ENCODE measurements at places on chromosomes 12 and 14.

DNA sequence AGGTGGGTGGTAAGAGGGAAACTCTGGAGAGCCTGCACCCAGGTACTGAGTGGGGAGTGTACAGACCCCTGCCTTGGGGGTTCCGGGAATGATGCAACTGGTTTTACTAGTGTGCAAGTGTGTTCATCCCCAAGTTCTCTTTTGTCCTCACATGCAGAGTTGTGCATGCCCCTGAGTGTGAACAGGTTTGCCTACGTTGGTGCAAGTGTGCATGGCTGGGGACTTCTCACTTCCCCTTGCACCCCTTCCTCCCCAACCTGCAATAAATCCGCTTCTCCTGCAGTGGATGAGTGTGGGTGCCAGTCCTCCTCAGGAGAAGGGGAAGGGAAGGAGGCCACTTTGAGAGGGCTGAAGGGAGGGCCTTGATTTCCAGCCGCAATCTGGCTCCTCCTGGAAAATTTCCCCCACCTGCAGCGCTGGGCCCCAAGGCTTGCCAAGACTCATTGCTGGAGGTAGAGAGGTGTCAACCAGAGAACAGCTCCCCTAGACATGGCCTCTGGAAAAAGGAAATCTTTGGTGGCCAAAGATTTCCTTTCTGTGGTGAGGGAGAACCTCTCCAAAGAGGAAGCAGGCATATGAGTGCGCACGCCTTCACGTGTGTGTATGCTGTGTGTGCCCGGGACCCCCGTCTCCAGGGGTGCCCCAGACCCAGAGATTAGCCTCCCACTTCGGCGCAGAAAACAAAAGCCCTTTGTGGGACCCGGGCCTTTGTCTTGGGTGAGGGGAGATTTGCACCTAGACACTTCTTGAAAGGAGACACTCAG lies 5.5 kb downstream of the AQP2 start:
- no peak for DNase-seq

- DNase-seq = no peak
Measured at GRCh38 chr14:75539162-75539560, 16.9 kb downstream of the BATF start.

- DNase-seq = peak; percentile 55
Measured at GRCh38 chr14:90903101-90903500, 86.9 kb upstream of the TTC7B start.

- DNase-seq = peak; percentile 34
Measured at GRCh38 chr12:27013611-27014084, 536 bp downstream of the TM7SF3 start.

DNA sequence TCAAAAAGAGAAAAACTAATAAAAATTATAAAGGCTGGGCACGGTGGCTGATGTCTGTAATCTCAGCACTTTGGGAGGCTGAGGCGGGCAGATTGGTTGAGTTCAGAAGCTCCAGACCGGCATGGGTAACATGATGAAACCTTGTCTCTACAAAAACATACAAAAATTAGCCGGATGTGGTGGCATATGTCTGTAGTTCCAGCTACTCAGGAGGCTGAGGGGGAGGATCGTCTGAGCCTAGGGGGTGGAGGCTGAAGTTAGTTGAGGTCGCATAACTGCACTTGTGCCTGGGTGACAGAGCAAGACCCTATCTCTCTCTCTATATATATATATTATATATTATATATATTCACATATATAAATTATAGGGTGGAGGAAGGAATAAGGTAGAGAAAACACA lies 32.5 kb upstream of the ANO2 start:
- DNase-seq = no peak

GRCh38 chr12:28817524-28817923 lies 331.6 kb upstream of the FAR2 start:
- no peak for DNase-seq

- DNase-seq = no peak
Measured at GRCh38 chr12:569091-569676, 94.1 kb downstream of the NINJ2 start.

DNA sequence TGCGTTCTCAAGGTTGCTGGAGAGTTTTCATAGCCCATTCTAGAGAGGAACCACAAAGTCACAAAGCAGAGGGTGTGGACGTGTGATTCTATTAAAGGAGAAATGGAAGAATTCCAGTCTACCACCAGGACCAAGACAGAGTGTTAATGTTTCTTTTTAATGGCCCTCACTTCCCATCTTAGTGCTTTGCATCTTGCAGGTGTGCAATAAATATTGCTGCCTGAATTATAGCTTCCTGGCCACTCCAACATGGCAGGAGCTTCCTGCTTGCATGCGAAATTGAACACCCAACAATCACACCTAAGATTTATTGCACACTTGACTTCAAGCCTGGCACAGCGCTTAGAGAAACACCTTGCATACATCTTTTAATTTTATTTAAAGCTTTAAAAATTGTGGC lies 22.4 kb upstream of the PPP1CC start:
- DNase-seq = no peak

GRCh38 chr12:6699259-6699988 lies 1.2 kb downstream of the PIANP start:
- no peak for DNase-seq

DNA sequence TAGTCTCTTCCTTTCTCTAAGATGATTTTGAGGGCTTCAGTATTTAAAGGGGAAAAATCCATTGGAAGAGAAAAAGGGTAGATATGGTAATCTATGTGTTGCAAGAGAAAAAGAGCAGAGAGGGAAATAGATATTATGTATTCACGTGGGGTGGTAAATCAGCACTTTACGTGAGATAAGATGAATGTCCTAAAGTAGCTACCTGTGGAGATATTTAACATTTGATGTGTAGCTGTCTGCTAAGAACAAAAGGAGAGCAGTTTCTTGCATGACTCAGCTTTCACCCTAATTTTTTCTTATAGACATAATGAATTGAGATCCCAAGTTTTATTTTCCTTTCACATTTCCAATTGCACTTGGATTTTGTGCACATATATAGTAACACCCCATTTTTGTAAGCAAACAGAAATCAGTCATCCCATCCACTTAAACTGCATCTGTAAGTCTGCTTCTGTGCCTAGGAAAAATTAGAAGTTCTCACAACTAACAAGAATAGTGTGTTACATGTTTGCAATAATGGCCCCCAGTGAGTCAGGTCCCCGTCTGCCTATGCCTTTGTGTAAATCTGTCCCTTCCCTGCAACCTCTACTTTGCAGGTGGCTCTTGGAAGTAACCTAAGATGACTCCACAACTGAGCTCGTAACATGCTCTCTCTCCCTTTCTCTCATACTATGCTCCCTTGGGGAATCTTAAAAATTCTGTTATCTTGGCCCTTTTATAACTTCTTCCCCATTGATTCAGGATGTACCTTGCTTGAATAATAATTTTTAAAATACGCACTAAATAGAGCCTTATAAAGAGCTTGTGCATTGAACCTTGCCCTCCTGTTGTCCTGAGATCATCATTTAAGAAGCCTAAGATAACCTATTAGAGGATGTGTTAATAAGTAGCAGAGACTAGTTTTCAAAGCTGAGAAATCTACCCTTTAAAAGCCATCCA lies 3.7 kb downstream of the TMTC3 start:
- no peak for DNase-seq

DNA sequence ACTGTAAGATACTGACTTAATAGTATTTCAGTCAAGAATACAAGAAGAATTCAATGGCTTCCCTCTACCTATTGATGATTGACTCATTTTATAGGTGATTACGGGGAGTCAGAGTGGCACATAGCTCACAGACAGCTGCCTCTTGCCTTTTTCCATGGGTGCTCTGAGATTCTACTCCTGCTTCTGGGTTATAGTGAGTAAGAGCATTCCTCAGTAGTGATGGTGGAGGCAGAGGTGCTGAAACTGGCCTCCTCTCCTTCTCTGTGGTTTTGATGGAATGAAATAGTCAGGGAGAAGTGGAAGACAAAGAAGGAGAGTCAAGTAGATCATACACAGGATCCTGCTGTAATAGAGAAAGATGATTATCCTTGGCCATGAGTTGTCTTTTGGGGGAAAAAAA lies 438.2 kb upstream of the FAR2 start:
- peak; percentile 91 for DNase-seq

- no peak for DNase-seq
Measured at GRCh38 chr14:103317251-103317650, 16.8 kb upstream of the EIF5 start.

DNA sequence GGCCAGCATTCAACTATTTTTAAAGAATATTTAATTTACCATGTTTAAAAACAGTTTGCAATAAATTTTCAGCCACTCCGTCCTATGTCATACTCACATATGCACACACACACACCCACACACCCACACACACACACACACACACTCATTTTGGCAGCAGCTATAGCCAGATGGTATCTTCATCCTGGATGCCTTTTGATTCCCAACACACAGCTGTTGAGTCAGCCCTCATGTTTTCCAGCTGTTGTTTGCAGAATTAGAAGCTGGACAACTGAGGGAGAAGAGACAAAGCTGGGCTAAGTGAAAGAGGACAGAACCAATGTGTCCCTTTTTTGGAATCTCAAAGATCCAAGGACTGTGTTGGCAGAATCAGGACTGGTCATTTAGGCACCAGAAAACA lies 80.0 kb upstream of the EGLN3 start:
- DNase-seq = peak; percentile 89

GRCh38 chr12:163406-163986 lies 50.5 kb downstream of the SLC6A12 start:
- DNase-seq = no peak

GRCh38 chr12:118377021-118377883 lies 897 bp downstream of the SUDS3 start:
- DNase-seq = no peak

DNA sequence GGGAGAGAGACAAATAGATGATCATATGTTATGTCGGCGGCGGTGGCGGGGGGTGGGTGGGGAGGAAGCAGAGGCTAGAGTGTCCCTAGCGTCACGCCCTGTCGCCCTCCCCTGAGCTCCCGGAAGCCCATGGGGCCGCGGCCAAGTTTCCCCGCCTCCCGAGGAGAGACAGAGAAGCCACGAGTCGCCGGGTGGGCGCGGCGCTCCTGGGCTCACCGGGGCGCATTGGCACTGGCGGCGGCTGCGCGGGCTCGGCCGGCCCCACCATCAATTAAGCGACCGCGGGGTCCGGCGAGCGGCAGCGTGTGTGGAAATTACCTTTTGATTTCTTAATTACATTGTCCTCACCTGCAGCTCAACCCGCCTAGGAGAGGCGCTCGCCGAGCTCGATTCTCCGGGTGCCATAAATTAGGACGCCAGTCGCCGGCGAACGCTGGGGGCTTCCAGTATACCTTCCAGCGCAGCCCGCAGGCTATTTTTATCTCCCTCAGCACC lies 119.9 kb upstream of the LHX5 start:
- no peak for DNase-seq

DNA sequence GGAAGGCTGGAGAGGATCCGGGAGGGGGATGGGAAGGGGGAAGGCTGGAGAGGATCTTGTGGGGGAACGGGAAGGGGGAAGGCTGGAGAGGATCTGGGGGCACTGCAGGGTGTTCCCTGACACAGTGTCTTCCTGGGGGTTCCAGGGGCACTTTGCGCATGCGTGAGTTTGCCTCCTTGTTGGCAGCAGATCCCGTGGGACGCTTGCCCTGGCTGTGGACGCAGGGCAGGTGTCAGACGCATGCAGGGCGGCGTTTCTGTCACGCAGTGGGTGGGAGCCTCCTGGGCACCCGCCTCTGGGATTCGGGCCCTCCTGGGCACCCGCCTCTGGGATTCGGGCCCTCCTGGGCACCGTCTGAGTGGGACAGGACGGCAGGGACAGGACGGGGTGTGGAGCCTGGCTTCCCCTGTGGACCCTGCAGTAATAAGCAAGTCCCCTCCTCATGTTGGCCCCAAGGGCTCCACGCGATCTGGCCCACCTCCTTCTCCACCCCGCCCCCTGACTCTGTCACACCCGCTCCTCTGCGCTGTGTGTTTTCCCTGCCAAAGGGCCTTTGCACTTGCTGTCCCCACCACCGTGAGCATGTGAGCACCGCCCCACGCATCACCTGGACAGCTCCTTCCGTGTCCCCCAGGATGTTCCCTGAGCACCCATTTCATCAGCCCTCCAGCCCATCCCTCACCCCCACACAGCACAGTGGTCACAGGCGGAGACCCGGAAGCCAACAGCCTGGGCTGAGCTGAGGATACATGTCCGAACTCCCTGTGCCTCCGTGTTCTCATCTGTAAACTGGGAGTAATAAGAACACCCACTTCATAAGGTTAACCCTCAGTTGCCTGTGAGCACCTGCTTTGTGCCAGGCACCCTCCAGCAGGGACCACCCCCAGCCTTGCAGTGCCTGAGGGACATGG lies 4.4 kb downstream of the MMP17 start:
- DNase-seq = peak; percentile 81
